ENCODE measurements at places on chromosomes 1 and 21.

DNA sequence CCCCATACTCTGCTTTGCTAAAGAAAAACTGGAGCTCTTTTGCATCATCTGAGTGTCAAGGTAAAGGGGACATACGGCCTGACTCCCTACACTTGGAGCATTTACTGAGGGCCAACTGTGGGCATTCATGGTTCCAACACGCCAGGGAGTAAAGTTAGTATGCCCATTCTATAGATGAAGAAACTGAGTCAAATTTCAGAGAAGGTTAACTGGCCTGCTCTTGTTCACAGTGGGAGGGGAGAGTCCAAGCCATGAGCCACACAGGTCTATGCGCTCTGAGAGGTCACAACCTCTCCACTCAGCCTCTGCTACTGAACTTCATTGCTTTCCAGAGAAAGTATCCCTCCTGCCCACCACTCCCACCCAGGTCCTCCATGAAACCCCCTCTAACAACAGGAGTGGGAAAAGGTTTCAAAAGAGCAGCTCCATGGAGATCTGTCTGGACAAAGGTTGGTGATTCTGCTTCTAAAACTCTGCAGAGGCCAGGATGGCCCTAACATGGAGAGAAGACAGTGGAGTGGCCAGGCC is 6.8 kb upstream of the KCNN3 start:
- no peak for DNase-seq

DNA sequence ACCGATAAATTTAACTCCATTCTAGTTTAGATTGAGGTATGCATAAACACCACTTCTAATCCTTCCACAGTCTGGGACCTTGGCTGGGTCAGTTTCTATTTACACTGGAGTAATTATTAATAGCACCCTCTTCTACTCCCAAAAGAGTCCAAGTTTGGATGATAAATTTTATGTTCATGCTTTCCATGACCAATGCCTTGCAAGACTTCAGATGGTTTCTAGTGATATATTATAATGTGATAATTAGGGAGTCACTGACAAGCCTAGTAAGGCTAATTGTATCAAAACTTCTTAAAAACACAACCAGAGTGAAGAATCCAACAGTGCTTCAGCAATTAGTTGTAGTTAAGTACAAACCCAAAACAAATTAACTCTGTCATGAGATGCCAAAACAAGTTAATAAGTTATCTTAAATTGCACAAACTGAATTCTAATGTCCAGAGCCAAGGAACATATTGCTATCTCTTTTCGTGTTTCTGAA is 489.6 kb downstream of the TTLL7 start:
- DNase-seq, result no peak

DNA sequence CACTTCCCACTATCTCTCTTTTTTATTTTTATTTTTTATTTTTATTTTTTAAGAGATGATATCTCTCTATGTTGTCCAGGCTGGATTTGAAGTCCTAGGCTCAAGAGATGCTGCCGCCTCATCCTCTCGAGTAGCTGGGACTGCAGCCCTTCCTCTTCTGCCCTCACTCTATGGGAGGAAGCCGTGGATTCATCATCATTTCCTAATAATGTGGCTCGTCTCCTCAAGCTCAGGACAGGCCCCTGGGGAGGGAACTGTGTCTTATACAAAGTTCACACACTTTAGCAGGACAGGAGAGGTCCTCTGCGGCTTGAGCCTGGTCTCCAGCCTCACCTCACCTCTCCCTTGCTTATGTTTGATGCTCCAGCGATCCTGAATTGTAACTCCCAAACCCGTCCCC is 16.5 kb upstream of the IFFO2 start:
- no peak for DNase-seq

DNA sequence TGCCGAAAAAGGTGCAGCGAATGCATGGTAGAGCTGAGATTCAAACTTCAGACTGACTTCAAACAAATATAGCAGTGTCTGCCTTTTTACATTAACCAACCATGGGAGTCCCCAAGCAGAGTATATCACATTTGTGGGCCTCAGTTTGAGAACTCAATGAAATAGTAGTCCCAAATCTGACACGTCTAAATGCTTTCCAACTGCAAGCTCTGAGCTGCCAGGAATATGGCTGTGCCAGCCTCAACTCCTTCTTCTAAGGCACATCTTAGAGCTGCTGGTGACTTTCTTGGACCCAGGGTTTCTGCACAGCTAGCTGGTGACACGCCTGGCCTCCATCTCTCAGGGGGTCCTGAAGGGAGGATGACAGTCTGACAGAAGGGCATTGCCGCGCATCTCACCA is 78.8 kb upstream of the SLC2A1 start:
- no peak for DNase-seq

DNA sequence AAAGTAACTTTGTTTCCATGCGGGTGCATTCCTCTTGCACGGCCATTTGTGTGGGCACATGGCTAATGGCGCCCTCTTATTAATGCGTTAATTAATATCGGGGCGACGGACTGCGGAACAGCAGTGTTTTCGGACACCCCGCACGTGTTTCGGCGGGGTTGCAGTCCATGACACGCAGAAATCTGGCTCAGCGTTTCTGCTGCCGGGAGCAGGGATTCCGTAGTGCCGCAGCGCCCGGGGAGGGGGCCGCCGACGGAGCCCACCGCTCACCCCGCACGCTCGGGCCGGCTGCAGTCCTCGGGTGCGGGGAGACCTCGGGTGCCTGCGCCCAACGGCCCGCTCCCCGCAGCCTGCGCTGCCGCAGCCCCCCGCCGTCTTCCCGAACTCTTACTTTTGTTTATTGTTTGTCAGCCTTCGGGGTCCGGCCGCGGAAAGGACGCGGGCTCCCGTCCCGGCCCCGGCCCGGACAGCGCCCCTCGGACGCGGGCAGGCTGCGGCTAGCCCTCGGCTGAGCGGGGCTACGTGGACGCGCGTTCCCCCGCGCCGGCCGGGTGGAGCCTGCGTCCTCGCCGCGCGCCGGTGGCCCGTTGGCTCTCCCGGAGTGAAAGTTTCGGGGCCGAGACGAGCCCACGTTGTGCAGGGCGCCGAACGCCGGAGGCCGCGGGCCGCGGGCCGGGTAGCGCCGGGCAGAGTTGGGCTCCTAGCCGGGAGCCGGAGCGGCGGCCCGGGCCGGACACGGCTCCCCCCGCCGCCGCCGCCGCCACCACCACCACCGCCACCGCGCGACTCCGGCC is 849 bp downstream of the NFIA start:
- DNase-seq, result peak; percentile 22

DNA sequence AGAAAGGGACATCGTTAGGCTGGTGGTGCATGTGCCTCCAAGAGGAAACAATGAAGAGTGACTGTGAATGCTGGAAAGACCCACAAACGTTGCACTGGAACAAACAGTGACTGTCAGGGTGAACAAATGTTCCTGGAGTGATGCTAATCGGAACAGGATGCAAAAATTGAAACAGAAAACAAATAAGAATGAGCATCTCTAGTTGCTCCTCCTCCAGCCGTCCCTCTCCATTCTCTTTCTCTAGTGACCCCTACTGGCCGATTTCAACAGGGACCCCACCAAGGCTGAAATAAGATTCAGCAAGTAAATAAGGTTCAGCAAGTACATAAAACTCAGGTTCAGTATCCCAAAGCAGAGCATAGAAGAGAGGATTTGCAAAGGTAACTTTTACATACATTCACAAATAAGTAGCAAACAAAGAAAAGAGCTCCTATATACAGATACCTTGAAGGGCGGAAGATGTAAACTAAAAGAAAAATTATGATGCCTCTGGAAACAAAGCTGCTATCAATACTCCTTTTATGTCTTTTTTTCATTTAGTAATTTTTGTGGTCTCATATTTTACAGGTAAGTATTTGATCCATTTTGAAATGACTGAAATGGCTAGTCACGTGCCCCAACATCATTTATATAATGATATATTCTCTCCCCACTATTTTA is 836.1 kb upstream of the ADAMTS5 start:
- DNase-seq, result peak; percentile 74

- DNase-seq, result no peak
Measured at GRCh38 chr1:201946224-201946908, at the start of gene LMOD1. LMOD1 (minus strand) TSS chr1:201946548; CDS start chr1:201946340, 208 bp downstream.

DNA sequence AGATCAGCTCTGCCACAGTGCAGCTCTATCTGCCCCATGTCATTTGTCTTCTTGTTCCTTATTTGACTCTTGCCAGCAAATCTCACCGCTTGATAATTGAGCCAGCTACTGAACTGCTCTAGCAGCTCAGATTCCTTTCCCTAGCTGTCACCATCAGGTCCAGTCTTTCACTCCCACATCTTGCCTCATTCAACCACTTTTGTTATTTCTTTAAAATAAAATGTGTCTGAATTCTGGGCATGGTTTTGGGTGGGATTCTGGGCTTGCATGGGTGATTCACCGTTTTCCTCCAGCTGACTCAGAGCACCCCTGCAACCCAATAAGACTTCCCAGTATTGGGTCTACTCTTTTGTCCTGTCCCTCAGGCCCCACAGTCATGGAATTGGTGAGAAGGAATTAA is 215.7 kb downstream of the DSCAM start:
- no peak for DNase-seq

- DNase-seq, result no peak
Measured at GRCh38 chr1:55560266-55560665, 345.1 kb upstream of the USP24 start.

- DNase-seq, result peak; percentile 67
Measured at GRCh38 chr1:99279525-99279924, 15.2 kb downstream of the PLPPR4 start.

DNA sequence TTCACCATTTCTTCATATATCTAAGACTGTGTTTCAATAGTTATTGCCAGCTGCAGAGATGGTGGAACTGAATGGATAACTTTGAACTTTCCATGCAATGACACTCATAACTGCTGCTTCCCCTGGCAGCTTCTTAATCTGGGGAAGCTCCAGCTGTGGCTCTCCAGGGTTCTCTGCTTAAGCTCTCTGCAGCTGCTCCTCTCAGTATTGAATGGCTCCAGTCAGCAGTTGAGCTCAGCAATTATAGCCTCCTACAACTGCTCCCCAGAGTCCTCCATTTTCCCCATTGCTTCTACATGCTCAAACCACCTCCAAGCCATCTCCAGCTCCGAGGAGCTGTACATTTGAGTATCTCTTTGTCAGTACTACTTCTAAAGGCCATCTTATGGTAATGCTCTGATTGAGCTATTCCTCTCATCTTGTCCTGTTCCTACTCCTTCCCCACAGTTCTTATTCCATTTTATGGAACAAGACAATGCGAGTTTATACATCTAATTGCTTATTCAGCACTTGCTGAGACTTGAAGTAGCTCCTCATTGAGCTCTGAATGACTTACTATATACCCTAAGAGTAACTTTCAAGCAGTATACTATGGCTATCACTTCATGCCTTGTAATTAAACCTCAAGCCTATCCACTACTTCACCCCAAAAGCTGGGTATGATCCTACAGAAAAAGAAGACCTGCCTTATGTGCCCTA is 362.4 kb downstream of the NEGR1 start:
- DNase-seq, result no peak

Measured in NCI-H446 (cell line).